Epithelial cell of proximal tubule (primary cell): ENCODE measurements at places on chromosomes 2 and 18.

GRCh38 chr2:158598862-158599517, 142.2 kb downstream of the PKP4 start:
- no peak for DNase-seq

GRCh38 chr2:140246957-140247356, 1466.8 kb upstream of the NXPH2 start:
- no peak for DNase-seq

DNA sequence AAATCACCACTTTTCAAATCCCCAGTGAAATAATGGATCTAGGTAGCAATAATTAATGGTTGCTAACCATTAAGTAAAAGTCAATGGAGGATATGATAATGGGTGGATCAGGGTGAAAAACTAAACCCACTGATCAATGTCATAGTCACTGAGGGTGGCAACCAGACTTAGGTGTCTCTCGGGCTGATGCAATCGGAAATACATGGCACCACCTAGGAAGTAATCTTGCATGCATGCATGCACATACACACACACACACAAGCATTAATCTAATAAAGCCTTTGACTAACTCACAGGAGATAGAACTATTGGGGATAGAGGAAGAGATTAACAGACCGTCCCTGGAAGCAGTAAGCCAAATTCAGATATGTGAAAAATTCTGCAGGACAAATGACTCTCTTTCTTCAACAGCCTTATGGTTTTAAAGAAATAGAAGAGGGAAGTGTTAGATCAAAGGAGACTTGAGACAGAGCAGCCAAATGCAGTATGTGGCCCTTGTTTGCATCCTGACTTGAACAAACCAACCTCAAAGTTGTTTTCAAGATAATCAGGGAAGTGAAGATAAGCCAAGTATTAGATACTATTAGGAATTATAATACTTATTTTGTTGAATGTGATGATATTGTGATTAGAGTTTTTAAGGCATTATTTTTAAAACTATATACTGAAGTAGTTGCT, 186.0 kb upstream of the RMP24 start:
- no peak for DNase-seq

GRCh38 chr18:50170004-50170403, 24.9 kb downstream of the MYO5B start:
- no peak for DNase-seq

GRCh38 chr2:206218156-206218555, 56.3 kb upstream of the ZDBF2 start:
- DNase-seq, result no peak

DNA sequence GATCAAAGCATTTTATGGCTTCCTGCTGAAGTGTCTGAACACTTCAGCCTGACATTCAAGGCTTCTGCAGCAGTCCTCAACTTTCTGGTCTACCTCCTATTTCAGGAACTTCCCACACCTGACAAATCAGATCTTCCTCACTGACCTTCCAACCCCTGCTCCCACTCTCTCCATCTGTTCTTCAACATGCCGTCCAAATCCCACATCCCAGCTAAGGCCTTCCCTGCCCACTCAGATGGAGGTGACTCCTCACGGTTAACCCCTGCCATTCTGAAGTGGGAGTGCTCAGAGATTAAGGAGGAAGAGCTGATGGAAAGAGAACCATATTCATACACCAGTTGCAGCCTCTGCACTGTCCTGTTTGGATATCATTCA, 104.8 kb downstream of the POLR1A start:
- DNase-seq, result no peak

GRCh38 chr18:34999756-35000289, 41.4 kb upstream of the MAPRE2 start:
- no peak for DNase-seq

GRCh38 chr2:136909777-136910176, 144.4 kb downstream of the THSD7B start:
- peak; percentile 79 for DNase-seq

DNA sequence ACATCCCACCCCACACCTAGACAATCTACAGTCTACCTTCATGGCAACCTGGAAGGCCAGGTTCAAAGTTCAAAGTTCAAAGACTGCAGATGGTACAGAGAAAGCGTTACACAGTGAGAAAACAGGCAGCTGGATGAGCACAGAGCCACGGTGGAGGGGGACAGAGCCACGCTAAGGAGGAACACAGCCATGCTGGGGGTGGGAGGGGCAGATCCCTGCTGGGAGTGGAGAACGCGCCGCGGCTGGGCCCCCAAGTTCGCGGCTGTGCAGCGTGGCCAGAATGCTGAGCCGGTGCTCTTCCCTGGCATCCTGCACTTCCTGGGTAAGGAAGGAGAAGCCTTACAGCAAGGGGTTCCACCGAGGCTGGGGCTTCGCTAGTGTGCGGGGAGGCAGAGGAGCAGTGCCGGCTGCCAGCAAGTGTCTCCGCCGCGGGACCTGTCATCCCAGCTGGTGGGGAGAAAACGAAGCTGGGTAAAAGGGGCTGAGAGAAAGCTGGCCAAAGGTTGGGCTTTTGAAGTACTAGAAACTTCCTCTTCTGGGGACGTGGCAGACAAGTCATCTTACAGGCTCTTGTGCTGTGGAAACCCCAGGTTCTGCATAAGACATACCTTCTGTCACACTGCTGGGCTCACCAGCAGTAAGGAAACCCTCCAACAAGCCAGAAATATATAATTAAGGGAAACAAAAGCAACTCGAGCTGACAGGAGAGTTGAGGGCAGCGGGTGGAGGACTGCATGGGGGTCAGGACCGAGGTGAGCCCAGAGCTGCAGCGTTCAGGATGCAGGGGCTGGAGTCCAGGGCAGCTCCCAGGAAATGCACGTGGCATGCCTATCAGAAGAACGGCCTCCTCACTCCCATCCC, 115.5 kb downstream of the HDAC4 start:
- no peak for DNase-seq

GRCh38 chr2:105538840-105539239, 140.0 kb upstream of the FHL2 start:
- DNase-seq, result no peak

DNA sequence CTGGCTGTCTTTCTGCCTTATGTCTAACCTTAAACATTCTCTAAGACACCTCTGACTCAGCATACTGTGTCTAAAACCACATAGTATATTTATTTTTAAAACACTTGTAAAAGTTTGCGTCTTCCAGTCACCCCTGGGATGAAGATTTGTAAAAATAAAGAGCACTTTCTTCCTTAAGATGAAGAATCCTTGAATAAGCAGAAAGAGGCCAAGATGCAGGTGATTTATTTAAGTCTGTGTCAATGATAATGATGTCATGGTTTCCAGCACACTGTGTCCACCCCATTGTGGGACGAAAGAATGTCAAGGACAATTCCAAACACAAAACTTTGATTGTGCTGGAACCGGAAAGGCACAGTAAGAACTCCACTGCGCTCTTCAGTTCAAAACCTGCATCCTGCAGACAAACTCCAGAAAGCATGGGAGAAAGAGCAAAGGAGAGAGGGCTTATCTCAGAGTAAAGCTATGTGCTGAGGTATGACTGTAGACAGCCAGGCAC, 92.9 kb downstream of the ZEB2 start:
- DNase-seq, result no peak

- no peak for DNase-seq
Measured at GRCh38 chr2:157508676-157509075, 64.8 kb upstream of the CYTIP start.

DNA sequence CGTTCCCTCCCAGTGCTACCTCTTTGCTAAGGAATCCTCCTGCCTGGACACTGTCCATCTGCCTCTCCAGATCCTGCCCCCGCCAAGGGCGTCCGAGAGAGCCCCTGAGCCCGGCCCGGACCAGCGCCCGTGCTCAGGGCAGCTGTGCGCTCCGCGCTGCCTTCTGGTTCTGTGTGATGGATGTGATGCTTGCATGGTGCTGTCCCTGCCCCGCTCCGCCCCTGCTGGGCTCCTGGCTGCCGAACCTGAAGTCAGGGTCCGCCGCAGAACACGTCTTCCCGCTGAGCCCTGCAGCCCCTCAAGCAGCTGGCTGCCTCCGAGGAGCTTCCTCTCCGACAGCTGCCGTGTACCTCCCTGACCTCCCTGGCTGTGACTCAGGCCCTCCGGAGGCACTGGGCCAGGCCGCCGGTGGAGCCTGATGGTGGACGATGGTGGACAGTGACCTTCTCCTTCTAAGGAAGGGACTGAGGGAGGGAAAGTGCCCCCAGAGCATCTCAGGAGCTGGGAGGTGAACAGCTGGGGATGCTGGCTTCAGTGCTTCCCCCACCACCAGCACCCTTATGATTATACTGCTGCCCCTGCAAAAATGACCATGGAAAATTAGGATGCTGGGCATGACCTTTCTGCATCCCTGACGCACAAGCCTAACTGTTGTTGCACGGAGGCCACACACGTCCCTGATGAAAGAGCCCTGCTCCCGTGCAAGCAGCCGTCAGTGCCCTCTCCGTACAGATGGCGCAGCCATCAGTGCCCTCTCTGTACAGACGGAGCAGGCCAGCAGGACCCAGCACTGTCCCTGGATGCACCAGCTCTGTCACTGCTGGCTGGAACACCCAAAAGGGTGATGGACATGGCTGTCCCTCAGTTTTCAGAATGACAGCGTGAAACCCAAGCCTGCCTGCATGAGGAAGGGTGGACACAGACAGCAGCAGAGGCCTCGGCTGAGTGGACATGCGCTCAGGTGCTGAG, 99.3 kb downstream of the TPO start:
- DNase-seq, result no peak

GRCh38 chr2:104033399-104033798, 820.5 kb upstream of the POU3F3 start:
- peak; percentile 10 for DNase-seq

- DNase-seq, result no peak
Measured at GRCh38 chr2:121038031-121038430, 247.0 kb downstream of the TFCP2L1 start.

DNA sequence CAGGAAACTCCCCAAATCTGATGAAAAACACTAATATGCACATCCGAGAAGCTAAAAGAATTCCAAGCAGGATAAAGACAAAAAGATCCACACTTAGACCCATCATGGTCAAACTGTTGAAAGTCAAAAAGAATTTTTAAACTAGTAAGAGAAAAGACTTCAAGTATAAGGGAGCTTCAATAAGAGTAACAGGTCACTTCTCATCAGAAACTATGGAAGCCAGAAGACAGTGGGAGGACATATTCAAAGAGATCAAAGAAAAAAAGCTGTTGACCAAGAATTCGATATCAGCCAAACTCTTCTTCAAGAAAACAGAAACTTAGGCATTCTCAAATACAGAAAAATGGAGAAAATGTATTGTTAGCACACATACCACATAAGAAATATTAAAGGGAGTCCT, 50.4 kb downstream of the ZC3H8 start:
- no peak for DNase-seq

DNA sequence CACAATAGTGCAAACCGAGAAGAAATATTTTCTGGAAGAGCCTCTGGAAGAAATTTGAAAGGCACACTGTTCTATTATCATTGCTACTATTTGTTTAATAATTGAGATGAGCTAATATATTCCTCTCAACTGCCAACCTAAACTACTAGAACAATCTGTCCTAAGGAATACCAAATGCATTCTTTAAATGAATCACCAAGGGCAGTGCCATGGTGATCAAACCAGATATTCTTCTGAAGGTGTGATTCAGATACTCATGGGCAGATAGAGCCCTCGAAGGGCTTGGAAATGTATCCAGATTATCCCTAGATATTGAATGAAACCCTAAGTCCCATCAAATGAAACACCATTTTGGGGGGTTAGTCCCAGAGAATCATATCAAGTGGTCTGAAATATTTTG, 76.6 kb downstream of the FIGN start:
- peak; percentile 56 for DNase-seq

GRCh38 chr2:45178359-45178758, 169.1 kb upstream of the SIX2 start:
- no peak for DNase-seq

GRCh38 chr2:226310146-226310545, 489.5 kb downstream of the IRS1 start:
- DNase-seq, result no peak

DNA sequence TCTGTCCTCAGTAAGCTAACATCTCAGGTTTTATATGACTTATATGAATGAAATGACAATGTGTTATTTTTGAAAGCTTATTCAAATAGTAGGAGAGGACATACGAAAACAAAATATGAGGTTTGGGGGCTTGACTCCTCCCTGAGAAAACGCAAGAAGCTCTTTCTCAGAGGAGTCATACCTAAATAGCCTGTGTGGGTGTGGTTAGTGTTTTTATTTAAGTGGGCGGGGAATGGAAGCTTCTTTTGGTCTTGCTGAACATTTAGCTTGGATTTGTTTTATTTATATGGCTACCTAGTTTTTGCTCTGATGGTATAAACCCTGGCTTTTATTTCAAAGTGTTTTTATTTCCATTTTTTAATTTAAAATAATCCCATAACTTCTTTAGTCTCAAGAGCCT, 72.1 kb upstream of the DSG1 start:
- DNase-seq, result no peak

DNA sequence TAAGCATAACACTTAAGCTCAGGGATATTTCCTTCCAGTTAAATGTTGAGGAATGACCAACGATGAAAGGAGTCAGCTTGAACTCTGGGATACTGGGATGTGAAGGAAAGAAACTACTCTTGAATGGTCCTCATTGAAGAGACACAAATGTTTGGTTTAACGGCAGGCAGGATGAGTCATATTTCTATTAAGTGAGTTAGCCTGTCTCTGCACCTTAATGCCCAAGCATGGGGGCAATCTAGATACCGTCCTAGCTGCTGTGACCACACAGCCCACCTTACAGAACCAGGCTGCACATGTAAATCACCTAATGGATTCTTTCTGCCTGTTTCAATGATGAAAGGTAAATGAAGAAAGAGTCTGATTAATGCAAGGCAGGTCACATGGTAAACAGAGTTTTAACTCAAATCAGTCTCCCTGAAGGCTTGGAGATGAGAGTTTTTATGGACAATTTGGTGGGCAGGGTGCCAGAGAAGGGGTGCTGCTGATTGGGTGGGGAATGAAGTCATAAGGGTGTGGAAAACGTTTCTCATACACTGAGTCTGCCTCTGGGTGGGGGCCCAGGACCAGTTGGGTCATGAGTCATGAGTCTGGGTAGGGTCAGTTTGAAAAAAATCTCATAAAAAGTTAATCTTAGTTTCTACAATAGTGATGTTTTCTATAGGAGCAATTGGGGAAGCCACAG, 144.6 kb upstream of the MMADHC start:
- DNase-seq, result no peak

GRCh38 chr2:165877565-165878550, 75.7 kb downstream of the TTC21B start:
- DNase-seq, result no peak
